Skin of body (tissue), 3 donors: ENCODE measurements at places on chromosomes 4 and X. TPM values are rescaled to one million over a fixed set of nuclear protein-coding genes. Genes with fewer than 3 reads are reported as not detected.

The PROM1 gene
- total RNA-seq, result 8.2 TPM

DNA sequence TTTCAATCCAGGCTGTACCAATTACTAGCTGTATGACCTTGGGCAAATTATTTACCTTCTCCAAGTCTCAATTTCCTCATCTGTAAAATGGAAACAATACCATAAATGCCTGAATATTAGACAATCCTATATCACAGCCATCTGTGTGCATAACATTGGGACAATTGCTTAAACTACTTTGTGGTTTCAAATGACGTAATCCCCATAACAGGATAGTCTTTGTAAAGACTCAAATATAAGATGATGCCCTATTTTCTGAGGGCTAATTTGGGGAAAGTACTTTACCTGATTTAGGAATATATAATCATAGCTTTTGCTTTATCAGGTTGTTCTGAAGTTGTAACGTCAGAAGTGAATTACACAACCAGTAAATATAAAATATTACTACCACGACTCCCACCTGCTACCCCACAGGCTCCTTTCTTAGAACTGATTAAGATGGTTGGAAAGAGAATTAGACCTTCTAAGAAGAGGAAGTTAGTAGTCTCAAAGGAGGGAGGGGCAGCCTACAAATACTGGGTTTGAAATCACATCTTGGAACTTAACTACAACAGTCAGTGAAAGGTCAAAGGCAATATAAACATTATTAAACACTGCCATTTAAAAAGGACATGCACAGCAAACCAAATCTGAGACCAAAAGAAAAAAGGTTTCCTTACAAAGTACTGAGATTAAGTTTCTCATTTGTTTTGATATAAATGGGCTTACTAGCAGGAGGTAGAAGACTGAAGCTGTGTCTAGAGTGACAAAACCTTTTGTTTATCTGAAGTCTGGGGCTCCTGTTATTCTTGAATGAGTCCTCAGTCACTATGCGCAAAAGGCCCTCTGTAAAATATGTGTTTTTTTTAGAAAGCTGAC lies 215.0 kb downstream of the SCFD2 start:
- no peak for DNase-seq

GRCh38 chr4:100681289-100681688 lies 163.5 kb upstream of the EMCN start:
- no peak for DNase-seq

The BBS12 gene
- 2.8 TPM for total RNA-seq

DNA sequence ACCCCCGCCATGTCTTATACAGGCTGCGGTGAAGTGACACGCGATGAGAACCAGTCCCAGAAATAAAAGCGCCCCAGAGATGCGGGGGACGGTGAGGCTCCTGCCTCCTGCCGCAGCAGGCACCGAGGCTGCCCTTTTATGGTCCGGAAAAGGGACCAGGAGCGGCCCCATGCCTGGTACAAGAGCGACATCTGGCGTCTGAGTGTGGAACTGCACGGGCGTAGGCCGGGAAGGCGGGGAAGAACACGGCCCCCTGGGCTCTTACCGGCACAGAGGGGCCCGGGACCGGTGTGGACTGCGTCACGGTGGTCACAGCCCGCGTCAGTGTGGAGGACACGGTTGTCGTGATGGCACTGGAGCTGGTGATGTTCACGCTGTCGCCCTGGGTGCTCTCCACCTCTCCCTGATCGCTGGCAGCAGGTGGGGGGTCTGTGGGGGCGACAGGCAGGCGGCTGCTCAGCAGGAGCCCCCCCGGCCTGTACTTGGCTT lies 8.9 kb upstream of the RENBP start:
- peak; percentile 29 for DNase-seq

The TSPAN6 gene
- 29.3 TPM for total RNA-seq

DNA sequence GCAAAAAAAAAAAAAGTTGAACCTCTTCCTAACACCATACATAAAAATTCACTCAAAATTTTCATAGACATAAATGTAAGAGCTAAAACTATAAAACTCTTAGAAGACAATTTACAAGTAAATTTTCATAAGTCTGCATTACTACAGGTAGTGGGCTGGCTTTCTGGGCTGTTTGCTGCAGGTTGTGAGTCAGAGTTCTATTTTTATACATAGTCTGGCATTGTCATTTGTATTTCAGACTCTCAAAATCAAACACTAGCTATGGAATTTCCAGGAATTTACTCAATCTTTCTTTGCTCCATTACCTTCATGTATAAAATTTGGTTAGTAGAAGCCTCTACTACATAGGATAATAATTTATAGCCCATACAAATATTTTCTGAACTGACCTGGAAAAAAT lies 227.2 kb downstream of the COX18 start:
- no peak for DNase-seq
